Activated CD8-positive, alpha-beta memory T cell treated with anti-CD3 and anti-CD28 coated beads for 48 hours (primary cell): ENCODE measurements at places on chromosomes 11 and 22.

DNA sequence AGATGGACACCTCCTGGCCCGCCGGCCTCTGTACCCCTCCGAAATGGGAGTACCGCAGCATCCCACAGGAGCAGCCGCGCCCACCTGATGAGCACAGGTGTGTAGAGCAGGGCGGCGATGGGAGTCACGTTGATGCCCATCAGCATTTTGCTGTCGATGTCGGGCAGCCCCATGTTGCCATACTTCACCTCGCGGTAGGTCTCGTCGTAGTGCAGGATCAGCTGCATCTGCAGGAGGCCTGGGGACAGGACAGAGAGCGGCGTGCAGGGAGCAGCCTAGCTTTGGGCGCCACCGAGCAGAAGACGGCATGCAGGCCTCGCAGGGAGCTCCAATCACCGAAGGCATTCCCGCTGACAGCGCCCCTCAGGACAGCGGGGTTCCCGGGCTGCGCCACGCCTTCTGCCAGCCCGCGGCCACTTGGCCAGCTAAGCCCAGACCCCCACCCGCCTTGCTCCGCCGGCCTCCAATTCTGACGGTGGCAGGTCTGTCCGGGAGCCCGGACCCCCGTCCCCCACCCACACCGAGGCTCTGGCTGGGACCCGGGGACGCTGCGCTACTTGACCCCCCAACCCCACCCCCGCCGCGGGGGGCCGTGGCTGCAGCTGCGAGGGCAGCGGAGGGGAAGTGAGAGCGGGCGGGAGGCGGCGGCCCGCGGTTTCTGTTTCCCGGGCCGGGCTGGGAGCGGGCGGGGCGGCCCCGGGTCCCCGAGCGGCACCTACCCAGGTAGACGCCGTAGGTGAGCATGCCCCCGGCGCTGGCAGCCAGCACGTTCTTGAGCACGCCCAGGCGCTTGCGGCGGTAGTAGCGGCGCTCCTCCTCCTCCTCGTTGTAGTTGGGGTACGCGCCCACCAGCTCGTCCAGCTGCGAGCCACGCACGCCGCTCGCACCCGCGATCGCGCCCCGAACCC, 705 bp downstream of the UNC93B1 start:
- no peak for DNase-seq

- DNase-seq, result no peak
Measured at GRCh38 chr11:122163053-122163819, 47.2 kb upstream of the BLID start.

DNA sequence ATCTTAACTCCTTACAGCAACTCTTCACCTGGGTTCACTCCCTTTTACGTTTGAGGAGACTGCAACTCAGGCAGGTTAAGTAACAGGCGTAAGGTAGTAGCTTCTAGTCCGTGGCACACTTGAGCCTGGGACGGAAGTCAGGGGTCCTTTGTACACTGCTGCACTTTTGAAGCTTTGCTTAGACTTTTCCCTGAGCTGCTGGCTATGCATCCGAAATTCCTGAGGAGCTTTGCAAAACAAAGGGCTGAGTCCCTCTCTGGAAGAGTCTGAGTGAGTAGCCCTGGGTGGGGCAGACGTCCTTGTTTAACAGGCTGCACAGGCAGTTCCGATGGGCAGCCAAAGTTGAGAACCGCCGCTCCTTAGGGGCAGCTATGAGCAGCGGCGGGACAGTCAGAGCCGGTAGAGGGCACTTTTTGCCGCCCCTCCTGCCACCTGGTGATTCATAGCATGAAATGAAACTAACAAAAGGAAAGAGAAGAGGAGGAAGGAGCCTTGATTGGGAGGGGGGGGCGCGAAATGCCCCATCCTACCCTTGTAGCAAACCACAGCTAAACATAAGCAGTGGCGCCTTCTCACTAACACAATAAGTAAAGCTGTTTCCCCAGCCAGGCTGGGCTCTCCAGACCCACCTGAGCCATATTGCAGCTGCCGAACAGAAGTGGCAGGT, 1.4 kb downstream of the TMEM109 start:
- DNase-seq, result peak; percentile 40

GRCh38 chr11:119218141-119218878, 12.2 kb downstream of the CBL start:
- DNase-seq, result no peak

DNA sequence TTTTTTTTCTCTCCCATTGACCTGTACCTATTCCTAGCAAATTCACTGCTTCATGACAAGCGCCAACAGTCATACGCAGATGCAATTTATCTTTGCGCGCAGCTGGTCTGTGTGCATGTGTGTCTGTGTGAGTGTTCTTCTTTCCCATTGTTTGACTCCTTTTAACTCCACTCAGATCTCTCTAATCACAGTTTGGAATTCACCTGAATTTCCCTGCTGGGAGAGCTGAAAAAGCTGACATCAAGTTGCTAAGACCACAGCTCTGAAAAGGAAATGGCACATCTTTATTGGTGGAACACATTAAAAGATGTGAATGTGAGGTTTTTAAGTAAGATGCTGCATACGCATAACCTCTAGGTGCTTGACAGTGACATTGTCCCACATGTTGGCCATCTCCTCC, 187.4 kb upstream of the MTMR2 start:
- no peak for DNase-seq

- DNase-seq, result no peak
Measured at GRCh38 chr11:125111001-125111342, 454 bp downstream of the TMEM218 start.

DNA sequence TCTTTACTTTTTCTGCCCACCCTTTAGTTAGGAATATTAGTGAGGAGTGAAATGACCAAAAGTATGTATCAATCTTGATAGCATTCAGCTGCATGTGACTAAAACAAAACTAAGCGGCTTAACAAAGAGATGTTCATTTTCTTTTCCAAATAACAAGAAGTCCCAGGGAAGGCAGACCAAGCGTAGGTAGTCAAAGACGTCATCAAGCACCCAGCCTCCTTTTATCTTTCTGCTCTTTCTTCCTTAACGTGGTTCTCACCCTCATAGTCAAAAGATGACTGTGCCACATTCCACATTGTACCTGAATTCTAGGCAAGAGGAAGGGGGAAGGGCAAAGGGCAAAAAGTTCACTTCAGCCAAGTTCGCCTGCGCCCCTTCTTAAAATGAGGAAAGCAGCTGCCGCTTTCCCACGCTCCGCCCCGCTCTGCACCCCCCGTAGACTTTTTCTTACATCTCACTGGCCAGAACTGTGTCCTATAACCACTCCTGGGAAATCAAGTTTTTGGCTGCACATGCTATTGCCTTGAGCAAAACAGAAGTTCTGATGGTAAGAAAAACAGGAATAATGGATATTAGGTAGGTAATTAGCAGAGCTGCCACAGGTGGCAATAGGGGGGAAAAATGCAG, 14.6 kb upstream of the PGM2L1 start:
- DNase-seq, result no peak

DNA sequence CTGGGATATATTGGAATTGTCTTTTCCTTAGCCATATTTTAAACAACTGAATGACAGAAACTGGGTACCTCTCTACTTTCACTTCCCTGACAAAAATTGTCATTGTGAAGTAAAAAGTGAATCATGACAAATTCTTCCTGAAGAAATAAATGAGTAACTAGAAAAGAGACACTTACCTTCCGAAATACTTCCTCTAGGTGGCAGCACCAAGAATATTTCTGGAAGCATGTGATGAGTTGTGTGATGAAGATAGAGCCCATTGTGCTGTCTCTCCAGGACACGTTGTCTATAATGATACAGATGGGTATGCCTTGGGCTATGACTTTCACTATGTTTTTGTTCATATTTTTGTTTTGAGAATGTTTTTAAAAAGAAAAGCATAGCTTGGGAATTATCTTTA, 21.5 kb downstream of the CASP4 start:
- DNase-seq, result no peak

DNA sequence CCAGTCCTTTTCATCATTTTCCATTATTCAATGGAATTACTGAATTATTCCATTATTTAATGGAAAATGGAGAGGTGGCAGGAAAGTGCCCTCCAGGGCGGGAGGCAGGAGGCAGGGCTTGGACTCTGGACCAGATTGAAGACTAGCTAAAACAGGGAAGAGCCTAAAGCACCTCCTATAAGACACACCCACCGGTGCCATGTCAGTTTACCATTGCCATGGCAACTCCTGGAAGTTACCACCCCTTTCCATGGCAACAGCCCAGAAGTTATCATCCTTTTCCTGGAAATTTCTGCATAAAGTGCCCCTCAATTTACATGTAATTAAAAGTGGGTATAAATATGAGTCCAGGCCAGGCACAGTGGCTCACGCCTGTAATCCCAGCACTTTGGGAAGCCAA, 443.7 kb downstream of the TBC1D22A start:
- DNase-seq, result no peak

- no peak for DNase-seq
Measured at GRCh38 chr11:67410369-67410831, 5.1 kb upstream of the CARNS1 start.

DNA sequence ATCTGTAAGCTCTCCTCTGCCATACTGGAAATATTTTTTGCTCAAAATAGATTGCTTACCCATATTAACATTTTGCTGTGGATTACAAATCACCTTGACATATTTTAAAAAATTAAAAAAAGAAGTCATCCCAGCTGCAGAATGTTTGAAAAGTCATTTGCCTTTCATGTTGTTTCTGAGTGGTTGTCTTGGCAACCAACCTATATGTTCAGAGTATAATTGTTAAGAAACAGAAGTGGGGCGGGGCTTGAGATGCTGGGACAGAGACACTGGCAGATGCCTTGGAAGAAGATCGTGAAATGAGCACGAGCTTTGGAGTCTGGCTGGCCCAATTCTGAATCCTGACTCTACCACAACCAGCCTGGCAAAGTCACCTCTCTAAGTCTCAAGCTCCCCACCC, 348.2 kb downstream of the LARGE1 start:
- DNase-seq, result no peak

GRCh38 chr22:32323513-32324164, 34.0 kb upstream of the RFPL3 start:
- no peak for DNase-seq

- DNase-seq, result no peak
Measured at GRCh38 chr11:96207459-96208449, 135.2 kb downstream of the MAML2 start.

DNA sequence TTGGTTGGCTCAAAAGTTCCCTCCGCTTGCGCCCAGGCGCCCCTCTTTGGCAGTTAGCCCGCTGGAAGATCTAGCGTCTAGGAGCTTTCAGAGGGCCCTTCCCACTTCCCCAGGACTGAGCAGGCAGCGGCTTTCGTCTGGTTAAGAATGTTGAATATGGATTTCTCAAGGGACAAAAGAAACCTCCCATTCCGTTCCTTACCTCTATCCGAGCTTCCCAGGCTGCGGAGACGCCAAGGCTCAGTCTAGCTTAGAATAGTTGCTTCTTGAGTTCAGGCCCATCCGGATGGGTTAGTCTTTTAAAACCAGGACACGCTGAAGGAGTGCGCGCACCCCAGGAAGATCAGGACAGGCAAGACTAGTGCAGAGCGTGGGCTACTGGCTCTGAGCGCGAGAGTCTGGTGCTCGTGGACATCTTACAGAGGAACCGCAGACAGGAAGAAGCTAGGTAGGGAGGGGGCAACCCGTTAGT, 1.6 kb downstream of the NELL1 start:
- no peak for DNase-seq

GRCh38 chr11:70732881-70733196, 334.5 kb downstream of the CTTN start:
- DNase-seq, result no peak

GRCh38 chr11:20134991-20135736, 25.1 kb downstream of the DBX1 start:
- DNase-seq, result no peak

DNA sequence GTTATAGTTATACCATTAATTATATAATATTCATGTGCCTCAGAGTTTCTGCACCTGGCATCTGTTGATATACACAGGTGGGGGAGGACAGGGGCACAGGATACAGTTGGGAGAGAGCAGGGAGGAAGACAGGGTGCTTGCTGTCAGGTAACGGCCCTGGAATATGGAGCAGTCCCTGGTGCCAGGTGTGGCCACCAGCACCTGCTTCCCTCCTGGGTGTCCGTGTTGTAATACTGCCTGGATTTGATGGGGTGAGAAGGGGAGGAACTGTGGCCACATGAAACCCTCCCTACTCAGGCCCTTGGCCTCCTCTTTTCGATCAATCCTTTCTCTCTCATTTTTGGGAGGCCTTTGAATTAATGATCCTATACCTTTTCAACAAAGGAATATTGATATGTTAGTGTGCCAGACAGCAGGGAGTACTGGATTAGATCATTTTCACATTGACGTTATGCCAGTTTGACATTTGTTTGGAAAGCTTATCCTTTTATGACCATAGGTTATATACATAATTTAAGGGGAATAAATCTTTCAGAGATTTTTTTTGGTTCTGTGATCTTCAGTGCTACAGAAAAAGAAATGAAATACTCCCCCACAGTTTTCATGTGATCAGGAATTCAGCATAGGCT, 88.6 kb downstream of the TEAD1 start:
- no peak for DNase-seq

DNA sequence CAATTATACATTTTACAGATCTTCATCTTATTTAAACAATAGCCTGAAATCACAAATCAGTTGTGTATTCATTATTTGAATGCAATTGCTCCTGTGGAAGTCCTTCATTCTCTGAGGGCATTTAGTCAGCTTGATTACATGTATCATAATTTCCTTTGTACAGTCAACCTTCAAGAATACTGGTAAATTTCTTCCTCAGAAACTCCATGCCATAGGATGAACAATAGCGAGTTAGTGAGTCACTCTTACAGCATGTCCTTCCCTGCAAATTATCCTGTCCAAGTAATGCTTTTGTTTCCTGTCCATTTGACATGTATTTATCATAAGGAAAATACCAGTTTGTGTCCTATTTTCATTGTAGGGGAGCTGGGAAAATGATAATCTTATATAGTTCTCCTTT, 3.8 kb downstream of the OR10S1 start:
- no peak for DNase-seq

GRCh38 chr11:131533149-131533548, 162.7 kb downstream of the NTM start:
- no peak for DNase-seq

GRCh38 chr11:112829971-112830654, 131.1 kb upstream of the NCAM1 start:
- no peak for DNase-seq

GRCh38 chr11:2690596-2691354, 9.0 kb downstream of the KCNQ1OT1 start:
- no peak for DNase-seq

DNA sequence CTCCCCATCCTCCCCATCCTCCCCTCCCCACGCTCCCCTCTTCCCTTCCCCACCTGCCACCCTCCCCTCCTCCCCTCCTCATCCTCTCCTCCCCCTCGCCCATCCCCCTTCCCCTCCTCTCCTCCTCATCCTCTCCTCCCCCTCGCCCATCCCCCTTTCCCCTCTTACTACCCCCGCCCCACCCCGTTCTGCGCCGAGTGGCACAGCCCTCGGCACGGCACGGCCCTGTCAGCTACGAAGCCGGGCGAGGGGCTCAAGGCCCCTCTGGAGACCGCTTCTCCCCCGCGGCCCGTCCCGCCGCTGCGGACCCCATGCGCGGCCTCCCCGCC, 449.9 kb downstream of the OPCML start:
- no peak for DNase-seq

DNA sequence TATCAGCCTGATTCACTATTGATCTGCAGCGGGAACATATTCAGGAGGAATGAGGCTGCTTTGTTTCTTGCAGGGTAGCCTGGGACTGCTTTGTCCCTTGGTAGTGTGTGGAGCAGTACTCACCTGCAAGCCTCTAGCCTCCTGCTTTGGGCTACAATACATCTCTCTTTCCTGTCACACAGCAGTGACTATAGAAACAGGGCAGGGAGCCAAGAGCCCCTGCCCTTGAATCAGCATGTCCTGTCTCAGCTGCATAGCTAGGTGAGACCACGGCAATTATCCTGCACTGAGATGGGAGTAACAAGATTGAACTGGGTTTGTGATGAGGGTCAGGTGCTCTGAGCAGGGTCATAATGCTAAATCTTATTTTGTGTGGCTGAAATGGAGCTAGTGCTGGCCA, 191.9 kb downstream of the NELL1 start:
- no peak for DNase-seq

GRCh38 chr11:19951558-19952115, 208.6 kb downstream of the DBX1 start:
- DNase-seq, result no peak
